ENCODE measurements at places on chromosomes 7 and 10.

- no peak for DNase-seq
Measured at GRCh38 chr10:46288601-46289206, 1.9 kb downstream of the ANTXRL start.

- no peak for DNase-seq
Measured at GRCh38 chr10:98312349-98312748, 44.4 kb upstream of the LOXL4 start.

- no peak for DNase-seq
Measured at GRCh38 chr7:113892818-113893217, 26.0 kb downstream of the PPP1R3A start.

- no peak for DNase-seq
Measured at GRCh38 chr10:49363309-49364031, 32.4 kb downstream of the DRGX start.

GRCh38 chr10:102492983-102493382 is 9.5 kb downstream of the ACTR1A start:
- DNase-seq, result no peak

DNA sequence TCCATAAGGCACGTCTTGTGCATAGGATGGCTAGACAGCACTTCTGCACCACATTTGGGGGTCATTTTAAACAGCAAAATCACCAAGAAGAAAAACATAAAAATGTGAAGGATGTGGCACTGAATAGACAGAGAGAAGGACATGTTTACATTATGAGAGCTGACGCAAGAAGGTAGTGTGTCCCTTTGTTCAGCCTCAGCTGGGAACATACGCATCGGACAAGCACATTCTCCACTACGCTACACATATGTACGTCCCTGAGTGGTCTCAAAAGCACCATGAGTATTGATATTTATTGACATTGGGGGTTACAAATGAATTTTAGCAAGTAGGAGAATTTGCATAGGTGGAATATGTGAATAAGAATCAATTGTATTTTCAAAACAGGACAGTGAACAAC is 20.2 kb downstream of the DDC start:
- no peak for DNase-seq

DNA sequence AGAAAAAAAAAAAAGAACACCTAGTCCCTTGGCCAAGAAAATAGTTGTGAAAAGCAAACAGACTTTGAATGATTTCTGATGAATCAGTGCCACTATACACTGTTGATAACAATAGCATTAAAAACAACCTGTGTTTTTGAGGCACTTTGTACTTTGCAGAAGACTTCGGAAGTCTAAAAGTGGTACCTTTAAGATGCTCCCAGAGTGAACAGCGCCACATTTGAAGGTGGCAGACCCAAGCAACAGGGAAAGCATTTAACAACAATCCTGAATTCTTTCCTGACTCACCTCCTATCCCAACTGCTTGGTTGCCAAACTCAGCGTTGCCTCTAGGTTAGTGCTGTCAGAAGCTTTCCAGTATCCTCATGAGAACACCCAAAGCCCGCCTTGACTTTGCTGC is 102.5 kb upstream of the CCDC6 start:
- no peak for DNase-seq

DNA sequence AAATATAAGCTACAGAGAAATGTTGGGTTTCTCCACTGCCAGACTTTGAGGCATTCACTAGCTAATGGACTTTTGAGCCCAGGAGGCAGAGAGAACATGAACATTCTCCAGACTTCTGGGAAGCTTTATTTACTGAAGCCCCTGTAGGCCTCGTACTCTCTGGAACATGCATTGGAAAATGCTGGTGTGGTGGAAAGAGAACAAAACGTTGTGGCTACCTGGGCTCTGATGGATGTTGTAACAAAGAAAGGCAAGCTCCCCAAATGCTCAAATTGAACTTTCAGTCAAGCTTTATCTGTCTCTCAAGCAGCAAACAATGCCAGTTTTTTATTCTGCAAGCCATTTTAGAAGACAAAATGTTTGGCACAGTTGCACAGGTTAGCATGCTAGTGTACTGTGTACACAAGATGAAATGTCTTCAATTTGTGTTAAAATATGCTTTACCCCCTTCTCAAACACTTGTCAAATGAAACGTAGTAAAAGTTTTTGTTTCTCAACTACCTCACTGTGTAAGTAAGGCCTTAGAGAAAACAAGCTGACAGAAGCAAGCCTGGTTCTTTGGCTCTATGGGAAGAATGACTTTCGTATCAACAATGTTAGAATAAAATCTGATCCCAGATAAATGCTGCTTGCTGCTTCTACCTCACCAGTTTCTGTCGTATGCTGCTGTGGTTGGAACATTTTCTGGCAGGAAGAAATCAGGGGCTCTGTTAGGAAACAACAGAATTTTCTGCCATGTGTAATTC is 71.0 kb upstream of the CC2D2B start:
- no peak for DNase-seq

DNA sequence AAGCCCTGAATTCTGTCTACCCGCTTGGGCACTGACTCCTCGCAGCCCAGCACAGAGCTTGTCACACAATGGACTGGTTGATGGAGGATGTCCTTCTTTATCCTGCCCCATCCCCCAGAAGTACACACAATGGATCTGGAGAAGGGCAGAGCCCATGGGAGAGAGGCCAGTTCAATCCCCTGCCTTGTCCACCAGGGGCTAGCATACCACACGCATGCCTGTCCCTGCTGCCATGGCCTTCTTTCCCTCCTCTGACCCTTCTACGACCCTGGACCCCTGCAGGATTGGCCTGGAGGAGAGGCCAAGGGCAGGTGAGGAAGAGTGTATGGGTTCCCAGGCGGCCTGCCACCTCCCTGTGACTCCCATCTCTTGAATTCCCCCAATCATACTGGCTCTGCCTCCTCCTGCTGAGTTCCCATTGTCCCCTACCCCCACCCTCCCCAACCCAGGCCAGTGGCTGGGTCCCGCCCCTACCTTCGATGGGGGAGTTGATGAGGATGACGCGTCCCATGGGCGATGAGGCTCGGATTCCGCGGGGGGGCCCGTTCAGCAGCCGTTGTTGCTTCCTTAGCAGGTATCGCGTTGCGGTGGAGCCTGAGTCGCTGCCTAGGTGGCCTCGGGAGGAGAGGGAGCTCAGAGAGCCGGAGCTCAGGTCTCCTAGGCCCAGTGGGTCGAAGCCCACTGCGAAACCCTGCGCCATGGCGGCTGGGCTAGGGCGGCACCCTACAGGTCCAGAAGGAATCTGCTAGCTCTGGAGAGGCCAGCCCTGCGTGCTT is 1.2 kb downstream of the PDZD7 start:
- no peak for DNase-seq

- DNase-seq, result no peak
Measured at GRCh38 chr7:33145156-33145555, 15.8 kb downstream of the BBS9 start.

- no peak for DNase-seq
Measured at GRCh38 chr7:130364451-130364850, 15.8 kb upstream of the CPA1 start.

DNA sequence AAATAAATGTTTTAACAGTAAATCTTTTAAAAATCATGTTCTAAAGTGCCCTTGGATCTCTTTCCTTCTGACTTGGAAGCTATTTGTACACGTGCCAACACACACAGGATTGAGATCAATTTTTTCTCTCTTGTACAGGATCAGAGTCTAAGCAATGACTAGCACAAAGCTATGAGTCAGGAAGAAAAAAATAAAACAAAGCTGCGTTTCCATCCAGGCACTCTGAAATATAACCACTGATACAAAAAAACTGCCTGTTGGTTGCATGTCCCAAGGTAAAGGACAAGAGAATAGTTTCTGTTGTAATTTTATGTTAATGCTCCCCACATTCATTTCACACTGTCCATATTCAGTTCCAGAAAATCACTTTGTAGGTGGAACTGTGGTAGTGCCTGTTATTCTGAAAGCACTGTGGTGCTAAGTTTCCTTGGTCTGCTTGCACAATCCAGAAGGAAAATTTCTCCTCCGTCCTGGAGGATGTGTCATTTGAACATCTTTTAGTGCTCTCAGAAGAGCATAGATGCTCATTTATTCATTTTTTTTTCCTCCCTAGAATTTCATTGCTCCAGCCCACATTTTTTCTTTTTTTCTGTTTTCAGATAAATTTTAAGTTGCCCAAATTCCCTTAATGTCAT is 113.4 kb downstream of the PLXDC2 start:
- no peak for DNase-seq

GRCh38 chr10:62083412-62084267 is 182.1 kb downstream of the ARID5B start:
- DNase-seq, result peak; percentile 8

DNA sequence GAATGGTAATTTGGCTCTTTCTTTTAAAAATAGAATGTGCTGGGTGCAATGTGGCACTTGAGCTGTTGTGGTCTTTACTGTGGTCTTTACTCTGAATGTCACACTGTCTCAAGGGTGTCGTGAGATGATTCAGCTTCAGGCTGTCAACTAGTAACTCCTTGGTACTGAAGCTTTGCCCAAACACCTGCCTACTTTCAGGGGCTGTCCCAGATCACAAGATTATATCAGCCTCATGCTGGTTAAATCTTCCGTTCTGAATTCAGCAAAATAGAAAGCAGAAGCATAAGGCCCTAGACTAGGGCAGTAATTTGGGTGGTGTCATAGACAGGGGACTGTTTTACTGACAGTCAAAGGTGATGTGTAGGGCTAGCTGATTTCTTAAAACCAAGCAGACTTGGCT is 110.9 kb downstream of the BAMBI start:
- no peak for DNase-seq

- no peak for DNase-seq
Measured at GRCh38 chr10:129719889-129720590, 244.0 kb downstream of the EBF3 start.

GRCh38 chr7:152891837-152892236 is 132.3 kb downstream of the ACTR3B start:
- no peak for DNase-seq

- DNase-seq, result no peak
Measured at GRCh38 chr10:2139746-2140145, 402.4 kb upstream of the ADARB2 start.

GRCh38 chr10:50937230-50937907 is 51.9 kb upstream of the A1CF start:
- no peak for DNase-seq

GRCh38 chr7:112453505-112454171 is 3.4 kb downstream of the IFRD1 start:
- DNase-seq, result no peak

- no peak for DNase-seq
Measured at GRCh38 chr7:157009170-157009777, 1.2 kb downstream of the MNX1 start.

DNA sequence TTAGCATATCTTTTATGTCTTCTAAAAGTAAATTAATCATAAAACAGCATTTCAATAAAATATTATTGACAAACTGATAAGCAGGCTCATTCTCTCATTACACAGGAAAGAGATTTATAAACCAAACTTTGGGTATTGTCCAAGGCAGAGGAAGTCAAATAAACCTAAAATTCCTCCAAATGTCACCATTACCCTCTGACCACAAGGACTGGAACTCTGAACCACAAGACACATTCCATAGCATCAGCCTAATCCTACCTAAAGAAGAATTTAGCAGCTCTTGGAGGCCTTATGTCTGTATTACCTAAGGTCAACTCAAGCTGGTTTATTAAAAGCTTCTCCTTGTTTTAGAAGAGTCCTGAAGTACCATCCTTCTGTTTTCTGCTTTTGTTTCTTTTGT is 82.4 kb upstream of the SLC13A1 start:
- no peak for DNase-seq

DNA sequence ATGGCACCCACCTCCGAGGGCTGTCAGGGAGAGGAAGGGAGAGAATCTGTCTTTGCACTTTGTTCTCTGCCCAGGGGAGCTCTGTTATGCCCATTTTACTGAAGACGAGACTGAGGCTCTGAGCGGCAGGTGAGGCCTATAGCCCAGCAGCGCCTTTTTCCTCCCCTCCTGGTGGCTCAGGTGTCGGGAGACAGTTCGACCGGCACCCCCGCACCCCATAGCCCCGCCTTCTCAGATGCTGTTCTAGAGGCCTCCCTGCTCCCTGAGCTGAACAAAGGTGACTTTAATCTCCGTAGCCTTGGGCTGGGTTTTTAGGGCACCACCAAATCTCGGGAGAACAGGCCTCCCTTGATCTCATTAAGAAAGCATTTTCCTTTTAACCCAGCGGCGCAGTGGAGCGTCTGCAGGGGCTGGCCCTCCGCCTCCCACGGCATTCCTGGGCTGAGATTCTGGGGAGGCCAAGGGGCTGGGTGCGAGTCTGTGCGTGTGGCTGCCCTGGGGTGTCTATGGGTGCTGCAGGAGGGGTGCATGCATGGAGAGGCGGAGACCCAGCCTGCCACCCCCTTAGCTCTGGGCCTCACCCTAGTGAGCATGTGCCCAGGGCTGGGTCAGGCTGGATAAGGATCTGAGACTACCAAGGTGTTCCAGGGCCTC is 3.3 kb downstream of the LFNG start:
- DNase-seq, result peak; percentile 57

DNA sequence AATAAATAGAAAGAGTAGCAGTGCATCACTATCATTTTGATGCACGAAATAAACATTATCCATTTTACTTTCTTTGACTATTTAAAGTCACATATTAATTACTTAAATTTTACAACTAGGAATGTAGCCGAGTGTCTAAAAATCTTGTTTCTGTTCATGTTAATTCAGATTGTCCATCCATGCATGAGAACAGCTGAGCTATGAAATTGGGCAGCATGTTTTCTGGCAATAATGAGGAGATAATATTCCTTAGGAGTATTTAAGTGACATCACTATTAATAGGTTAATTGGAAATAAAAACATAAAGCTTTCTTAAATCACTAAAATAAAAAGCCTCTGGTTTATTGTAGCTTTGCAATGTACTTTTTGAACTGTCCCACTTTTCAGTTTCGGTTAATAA is 293.8 kb downstream of the PHTF2 start:
- DNase-seq, result no peak

- no peak for DNase-seq
Measured at GRCh38 chr10:70729763-70730357, 55.3 kb downstream of the TBATA start.

GRCh38 chr10:28391283-28391682 is 88.4 kb upstream of the MPP7 start:
- DNase-seq, result no peak

GRCh38 chr10:120423431-120424197 is 33.4 kb upstream of the PLPP4 start:
- no peak for DNase-seq

DNA sequence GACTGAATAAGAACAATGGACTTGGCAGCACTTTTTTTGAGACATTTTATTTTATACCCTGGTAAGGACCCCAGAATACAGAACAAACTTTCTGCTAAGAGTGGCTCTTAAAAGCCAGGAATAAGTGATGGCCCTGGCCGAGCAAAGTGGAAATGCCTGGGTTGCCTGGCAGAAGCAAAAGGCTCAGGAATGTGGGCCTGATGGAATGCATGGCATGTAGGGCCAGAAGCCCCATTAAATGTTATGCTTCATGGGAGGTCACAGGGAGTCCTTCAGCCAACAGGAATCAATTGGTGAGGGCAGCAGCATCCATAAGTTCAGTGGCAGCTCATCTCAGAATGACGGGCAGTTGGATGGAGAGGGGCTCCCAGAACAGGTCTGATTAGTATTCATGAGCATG is 301.5 kb upstream of the CACNA2D1 start:
- DNase-seq, result no peak

- DNase-seq, result no peak
Measured at GRCh38 chr10:103111031-103111917, 81.8 kb downstream of the NT5C2 start.

- DNase-seq, result no peak
Measured at GRCh38 chr7:108165723-108166122, 35.6 kb upstream of the LAMB4 start.
